Stimulated activated CD8-positive, alpha-beta memory T cell treated with anti-CD3 and anti-CD28 coated beads, Interleukin-4, amount 100 ng/mL, for 4 hours (primary cell): ENCODE measurements at places on chromosomes 2 and 18.
A peak's percentile ranks its signal among the peaks of the same experiment; 100 is the strongest.

GRCh38 chr2:9275399-9275798, 68.8 kb downstream of the ASAP2 start:
- DNase-seq, result no peak

DNA sequence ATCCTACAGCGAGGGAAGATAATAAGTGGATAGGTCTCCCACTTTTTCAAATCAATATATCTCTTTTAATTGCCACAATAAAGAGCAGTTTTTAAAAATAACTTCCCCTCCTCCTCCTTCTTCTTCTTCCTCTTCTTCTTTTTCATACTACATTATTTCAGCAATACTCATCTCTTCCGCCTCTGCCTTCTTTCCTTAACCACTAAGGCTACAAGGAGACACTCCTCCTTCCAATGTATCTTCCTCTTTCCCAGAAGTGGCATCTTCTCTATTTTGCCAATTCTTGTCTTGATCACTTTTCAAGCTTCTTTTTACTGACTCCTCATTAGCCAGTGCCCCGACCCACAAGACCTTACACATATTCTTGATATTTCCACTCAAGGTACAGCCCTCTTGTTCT, 546.6 kb upstream of the CHAC2 start:
- no peak for DNase-seq

DNA sequence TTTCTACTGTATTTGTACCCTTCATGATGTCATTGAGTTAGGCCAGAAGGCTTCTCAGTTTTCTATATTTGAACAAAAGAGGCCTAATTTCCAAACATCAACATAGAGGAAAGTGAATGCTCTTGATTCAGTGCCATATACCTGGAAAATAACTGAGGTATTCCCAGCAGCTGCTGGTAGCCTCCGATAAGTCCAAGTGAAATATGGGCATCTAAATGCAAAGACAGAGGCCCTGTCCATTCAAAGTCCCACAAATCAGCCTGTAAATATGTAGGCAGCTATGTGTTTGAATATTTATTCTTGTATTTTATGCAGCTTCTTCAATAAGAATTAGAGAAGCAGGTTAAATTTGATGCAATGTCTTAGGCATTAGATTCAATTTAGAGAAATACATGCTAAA, 89.5 kb upstream of the DPP10 start:
- no peak for DNase-seq

- DNase-seq, result peak; percentile 50
Measured at GRCh38 chr18:77071711-77072292, 60.8 kb downstream of the MBP start.

DNA sequence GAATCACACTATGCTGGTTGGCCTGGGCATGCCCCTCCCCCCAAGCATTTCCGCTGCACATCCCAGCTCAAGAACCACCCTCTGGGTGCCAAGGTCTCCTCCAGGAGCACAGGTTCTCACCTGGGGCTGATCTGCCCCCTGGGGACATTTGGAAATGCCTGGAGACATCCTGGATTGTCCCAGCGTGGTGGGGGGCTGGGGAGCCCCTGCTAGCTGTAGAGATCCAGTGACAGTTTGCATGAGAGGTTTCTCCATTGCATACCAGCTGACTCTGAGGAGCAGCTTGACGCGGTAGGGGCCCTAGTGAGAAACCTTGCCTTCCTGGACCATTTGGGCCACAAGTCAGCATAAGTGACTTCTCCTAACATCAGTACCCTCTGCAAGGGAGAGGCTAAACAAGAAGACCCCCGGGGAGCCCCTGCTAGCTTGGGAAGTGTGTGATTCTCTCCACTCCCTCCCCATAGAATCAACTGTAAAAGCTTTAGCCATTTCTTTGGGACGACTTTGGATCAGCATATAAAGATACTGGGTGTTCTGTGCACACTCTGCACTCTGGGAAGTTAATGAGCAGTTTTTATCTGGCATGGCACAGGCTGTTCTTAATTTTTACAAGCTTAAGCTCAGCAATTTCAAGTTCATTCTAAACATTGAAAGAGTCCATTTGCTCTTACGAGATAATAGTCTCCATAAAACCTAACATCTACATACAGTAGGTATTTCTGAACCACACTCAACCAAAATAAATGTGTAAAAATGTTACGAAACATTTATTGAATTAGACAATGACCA, 94.1 kb downstream of the GBX2 start:
- no peak for DNase-seq

GRCh38 chr2:42838133-42838532, 45.8 kb upstream of the HAAO start:
- no peak for DNase-seq

- DNase-seq, result no peak
Measured at GRCh38 chr18:7980136-7980535, 413.0 kb downstream of the PTPRM start.

GRCh38 chr2:101881131-101881530, 110.6 kb upstream of the IL1R2 start:
- no peak for DNase-seq

DNA sequence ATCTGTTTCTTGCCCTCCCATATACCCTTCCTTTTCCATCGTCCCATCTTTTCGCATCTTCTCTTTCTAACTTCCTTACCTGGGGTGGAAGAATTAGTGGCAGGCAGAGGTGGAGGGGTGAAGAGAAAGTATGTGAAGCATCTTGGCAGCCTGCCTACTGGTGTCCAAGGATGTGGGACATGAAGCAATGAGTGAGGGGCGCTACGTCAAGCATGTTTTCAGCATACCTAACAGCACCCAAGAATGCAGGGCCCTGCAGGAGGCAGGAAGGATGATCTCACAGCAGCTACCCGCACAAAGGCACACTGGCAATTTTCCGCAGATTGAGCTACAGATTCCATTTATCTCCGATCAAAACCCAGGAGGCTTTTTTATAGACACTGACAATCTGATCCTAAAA, 42.2 kb downstream of the METTL4 start:
- DNase-seq, result no peak

GRCh38 chr2:26752656-26753055, 11.4 kb upstream of the SLC35F6 start:
- DNase-seq, result no peak

DNA sequence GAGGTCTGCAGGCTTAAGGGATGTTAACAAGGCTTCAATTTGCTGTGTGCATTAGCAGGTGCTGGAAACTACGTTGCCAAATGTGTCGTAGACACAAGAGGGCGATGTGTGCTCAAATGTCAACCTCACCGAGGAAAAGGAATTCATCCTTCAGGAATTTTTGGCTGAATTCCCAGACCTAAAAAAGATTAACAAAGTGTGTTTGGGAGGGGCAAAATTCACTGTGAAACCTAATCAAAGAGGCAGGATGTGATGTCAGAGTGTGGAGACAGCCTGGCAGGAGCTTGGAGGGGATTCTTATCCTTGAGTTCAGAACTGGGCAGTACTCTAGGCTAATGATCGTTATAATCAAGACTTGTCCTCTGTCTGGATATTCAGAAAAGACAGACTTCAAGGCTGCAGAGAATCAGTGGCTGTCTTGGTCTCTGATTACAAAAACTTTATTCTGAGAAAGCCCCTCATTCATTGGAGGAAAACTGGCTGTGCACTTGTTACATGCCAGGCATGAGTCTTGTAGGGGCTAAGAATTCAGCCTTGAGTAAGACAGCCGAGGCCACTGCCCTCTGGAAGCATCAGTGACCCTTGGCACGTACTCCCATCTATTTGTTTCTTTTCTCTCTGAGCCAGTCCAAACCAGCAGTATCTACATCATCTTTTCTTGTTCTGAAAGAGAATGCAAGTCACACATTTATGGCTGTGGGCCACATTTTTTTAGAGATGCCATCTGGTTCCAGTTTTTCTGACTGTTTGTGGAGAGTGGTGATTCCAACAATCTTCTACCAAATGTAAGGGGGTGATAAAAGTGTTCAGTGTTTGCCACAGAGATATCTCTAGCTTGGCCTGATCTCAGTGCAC, 18.7 kb upstream of the SCYGR1 start:
- DNase-seq, result no peak

GRCh38 chr2:71469403-71470398, 16.3 kb downstream of the DYSF start:
- no peak for DNase-seq

DNA sequence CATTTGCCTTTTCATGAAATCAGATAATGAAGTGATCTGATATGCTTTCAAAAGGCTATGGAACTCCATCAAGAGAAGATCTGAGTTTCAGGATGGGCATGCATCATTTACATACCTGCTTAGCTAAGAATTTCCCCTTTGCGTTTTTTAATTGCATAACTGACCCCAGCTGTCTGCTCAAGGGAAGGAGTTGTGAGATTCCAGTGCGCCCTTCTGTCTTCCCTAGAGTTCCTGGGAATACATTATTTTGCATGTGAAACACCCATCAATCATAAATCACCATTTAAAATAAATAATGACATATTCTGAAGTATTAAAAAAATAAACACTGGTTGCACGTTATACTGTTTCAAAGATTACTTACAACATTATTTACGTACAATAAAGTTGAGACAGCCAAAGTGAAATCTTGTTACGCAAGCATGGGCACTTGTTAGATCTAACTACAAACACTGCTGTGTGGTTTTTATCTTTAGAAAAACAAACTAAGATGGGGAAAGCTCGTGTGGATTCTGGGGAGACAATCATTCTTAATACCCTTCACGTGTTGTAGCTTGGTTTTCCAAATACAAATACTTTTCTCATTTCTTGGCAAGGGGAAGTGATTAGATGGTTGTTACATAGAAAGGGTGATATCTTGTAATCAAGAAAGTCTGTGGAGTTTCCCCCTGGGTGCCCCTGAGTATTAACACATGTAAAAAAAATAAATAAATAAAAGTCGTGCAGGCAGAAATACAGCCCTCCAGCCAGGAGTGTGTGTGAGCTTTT, 125.7 kb upstream of the LMAN1 start:
- DNase-seq, result no peak

GRCh38 chr2:225040856-225041206, 1.4 kb downstream of the DOCK10 start:
- no peak for DNase-seq

GRCh38 chr2:199847181-199847864, 3.7 kb downstream of the FTCDNL1 start:
- no peak for DNase-seq

DNA sequence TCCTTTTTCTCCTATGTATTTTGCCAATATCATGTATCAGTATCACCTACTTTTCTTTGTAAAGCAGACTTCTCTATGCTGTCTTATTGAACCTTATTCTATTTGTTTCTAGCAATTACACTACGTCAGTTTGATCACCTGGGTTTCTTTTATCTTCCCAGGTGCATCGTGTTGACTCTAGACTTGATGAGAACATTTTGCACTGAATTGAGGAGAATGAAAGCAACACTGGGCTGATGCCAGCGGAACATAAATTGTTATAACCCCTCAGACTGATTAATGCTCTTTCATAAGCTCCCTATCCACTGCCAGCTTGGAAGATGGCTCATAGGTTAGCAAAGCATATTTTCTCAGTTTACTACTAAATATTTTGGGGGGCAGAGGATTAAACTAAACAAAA, 140.6 kb downstream of the EPHA4 start:
- DNase-seq, result no peak

- DNase-seq, result no peak
Measured at GRCh38 chr2:105809097-105809473, 64.4 kb downstream of the NCK2 start.

- no peak for DNase-seq
Measured at GRCh38 chr2:102839668-102840388, 78.0 kb downstream of the TMEM182 start.

GRCh38 chr2:138713504-138713903, 66.7 kb downstream of the NXPH2 start:
- DNase-seq, result no peak
